ENCODE measurements at places on chromosomes 12 and 14.
A peak's percentile ranks its signal among the peaks of the same experiment; 100 is the strongest.

DNA sequence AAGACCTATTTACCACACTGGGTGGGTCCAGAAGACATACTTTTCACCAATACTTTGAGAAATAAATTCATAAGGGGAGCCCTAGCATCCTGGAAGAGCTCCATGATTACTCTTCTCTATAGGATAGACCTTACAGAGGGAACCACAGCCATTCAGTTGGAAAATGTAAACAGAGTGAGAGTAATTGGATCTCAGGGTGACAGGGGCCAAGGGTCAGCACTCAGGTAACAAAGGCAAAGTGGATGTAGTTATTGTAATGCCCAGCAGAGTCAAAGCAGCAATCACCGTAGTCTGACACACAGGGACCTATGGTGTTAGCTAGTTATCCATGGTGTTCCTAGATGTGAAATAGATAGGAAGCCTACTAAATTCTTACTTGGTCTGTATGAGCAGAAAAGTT, 10.8 kb upstream of the GTF2A1 start:
- DNase-seq: no peak

GRCh38 chr12:18878676-18879180, 140.8 kb downstream of the CAPZA3 start:
- no peak for DNase-seq

DNA sequence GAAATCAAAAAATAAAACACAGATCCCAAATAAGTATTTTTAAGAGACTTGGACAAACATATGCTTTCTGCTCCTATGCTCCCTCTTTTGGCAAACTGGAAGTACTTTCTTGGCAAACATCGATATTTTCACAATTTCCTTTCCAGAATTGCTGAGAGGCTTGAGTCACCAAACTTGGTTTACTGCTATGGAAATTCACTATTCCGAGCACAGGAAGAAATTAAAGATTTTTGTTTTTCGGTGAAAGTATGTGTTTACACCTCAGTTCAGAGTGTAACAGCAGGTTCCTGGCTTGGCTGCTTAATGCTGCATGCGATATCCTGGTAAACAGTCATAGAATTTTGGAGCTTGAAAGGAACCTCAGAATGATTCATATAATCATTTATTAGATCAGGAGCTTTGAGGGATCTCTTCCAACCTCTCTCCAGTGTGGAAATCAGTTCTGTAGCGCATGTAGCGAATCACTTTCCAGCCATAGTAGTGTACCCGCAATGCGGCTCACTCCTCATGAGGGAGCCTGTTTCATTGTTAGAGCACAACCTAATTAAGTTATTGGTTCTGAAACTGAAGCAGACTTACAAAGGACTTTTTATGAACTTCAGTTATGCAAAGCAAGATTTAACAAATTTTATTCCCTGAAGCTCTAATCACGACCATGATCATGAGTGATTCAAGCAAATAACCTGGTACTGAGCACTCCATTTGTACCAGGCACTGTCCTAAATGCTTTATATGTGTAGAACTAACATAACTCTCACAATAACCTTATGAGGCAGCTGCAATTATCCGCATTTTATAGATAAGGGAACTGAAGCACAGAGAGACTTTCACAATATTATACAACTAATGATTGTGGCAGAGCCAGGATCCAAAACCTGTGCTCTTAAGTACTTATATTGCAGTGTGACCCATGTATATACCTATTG, 56.4 kb upstream of the ATP2A2 start:
- DNase-seq: peak; percentile 31

DNA sequence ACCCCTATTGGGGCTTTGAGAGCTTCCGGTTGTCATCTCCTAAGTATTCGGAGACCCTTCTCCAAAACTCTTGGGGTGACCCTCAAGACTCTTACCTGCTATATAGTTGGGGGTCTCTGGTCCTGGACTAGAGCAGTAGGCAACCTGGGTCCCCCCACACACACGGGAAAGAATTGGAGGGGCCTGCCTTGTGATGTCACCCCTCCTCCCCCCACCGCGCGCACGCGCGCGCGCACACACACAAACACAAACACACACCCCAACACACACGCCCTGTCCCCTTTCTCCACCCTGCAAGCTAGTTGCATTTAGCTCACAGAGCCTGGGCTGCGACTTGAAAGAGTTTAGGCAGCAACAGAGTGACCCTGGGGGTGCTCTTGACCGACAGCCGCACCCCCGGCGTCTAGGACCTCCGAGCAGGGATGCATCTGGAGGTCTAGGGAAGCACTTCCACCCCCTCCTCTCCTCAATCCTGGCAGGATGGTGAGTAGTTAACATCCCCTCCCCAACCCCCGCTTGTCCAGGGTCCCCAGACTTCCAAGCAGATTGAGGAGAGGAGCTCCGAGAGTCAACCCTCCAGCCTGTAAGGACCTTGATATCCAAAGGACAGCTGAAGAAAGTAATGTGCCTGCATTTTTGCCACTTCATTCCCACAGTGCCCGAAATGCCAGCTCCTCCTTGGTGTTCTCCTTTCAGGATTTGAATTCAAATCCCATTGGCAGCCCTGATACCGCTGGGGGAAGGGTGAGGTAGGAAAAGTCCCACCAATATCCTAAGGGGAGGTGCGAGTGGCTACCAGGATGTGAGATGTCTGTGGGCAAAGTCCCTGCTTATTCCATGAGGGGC, 1.4 kb upstream of the DNAJC14 start:
- peak; percentile 72 for DNase-seq

DNA sequence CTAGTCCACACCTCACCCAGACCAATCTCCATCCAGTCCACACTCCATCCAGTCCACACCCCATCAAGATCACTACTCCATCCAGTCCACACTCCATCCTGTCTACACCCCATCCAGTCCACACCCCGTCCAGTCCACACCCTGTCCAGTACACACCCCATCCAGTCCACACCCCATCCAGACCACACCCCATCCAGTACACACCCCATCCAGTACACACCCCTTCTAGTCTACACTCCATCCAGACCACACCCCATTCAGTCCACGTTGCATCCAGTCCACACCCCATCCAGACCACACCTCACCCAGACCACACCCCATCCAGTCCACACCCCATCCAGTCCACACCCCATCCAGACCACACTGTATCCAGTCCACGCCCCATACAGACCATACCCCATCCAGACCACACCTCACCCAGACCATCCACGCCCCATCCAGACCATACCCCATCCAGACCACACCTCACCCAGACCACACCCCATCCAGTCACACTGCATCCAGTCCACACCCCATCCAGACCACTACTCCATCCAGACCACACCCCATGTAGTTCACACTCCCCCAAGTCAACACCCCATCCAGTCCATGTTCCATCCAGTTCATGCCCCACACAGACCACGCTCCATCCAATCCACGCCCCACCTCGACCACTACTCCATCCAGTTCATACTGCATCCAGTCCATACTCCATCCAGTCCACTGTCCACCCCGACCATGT, 116.6 kb upstream of the RTL1 start:
- DNase-seq: no peak

DNA sequence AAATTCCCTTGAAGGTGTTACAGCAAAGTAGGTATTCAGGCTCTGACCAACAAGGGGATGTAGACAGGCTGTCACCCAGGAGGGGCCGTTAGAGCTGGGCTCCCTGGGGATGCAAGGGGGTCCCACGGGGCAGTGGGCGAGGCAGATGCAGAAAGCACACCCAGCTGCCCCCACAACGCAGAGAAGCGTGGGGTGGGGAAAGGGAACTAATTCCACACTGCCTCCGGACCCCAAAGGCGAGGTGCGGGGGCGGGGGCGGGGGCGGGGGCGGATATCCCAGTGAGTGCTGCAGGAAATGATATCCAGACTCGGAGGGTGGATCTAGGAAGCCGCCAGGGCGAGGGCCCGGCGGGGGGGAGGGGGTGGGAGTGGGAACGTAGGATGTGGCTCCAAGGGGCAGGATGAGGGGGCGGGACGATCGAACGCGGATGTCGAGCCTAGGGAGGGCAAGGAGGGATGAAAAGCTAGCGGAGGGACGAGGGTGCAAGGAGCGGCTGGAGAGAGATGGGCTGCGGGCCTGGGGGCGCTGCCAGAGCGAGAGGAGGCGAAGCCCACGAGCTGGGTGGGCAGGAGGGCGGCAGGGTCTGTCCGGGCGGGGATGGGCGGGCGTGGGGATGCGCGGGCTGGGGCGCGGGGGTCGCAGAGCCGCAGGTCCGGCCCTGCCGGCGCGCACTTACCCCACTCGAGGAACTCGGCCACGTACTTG, 874 bp downstream of the CDC42BPB start:
- no peak for DNase-seq

DNA sequence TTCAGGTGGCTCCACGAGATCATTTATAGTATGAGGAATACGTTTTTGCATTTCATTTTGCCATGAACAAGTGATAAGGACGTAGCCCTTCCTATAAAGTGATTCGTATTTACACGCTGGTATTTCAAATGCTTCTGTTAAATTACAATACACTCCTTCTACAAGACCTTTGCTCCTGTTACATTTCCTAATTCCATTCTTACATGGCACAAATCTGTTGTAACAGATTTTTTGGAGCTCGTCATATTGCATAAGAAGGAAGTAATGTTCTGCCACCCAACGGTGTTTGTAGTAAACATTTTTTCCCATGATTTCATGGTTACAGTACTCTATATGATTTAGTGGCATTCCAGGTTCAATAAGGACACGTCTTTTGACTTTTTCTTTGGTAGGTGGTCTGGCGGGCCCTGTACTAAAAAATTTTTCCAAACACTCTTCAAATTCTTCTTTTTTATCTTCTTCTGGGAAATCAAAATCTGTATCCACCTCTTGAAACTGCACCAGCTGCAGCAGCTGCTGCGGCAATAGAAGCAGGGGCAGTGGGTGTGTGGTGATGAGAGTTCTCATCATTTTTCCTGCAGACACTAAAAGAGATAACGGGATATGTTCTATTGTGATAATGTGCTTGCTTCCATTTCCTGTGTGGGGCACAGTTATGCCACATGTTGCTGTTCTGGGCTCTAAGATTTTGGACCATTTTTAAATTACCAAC, 4.2 kb downstream of the RNASE9 start:
- DNase-seq: no peak

DNA sequence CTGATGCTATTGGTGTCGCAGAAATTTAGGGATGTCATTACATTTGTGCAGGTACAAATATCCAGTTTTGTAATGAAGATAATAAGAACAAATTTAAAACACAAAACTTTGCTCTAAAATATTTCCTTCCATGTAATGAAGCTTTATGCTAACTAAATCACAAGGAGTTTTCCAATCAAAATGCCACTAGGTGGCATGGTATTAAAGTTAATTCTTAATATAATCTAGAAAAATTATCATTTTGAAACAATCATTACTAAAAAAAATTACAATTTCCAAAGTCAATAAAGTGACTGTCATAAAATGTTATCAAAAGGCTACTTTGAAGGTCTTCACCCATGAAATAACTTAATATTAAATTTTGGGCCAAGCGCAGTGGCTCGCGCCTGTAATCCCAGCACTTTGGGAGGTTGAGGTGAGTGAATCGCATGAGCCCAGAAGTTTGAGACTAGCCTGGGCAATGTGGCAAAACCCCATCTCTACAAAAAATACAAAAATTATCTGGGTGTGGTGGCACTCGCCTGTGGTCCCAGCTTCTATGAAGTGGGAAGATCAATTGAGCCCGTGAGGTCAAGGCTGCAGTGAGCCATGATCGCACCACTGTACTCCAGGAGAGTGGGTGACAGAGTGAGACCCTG, 77.4 kb downstream of the KIF21A start:
- no peak for DNase-seq

DNA sequence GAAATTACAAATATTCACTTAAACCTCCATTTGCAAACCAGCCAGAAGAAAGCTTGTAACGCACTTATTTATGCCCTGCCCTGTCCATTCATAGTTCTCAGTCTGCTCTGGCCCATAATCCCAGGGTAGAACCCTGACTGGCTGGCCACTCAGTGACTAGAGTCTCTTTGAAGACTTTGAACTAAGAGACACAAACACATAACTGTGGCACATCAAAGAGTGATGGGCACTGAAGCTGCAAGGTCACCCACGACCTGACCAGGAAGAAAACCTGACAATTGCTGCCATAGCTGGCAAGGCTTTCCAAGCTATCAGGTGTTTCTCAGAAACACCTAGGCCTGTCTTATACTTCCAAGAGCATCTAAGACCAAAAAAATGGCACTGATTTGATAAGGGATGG, 28.7 kb downstream of the SLC41A2 start:
- DNase-seq: no peak

GRCh38 chr14:93120517-93120916, 4.8 kb upstream of the ITPK1 start:
- no peak for DNase-seq

- DNase-seq: peak; percentile 5
These were observed 143.7 kb upstream of the FRMD6 start for GRCh38 chr14:51507906-51508511.

DNA sequence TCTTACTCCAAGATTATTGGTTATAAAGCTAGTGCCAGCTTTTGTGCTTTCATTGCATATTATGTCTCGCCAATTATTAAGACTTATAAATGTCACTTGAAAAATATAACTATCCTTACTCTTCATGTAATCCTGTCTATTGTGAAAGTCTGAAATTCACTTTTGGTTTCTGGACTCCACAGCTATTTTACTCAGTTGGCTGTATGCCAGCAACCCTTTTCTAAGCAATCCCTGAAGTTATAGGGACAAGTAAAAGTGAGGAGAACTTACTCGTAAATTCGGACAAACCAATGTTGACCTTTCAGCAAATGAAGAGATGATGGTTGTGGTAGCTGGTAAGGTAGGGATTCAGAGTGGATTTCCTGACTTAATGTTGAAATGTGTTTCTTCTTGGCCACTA, 196.3 kb downstream of the NPAS3 start:
- no peak for DNase-seq
